ENCODE measurements at places on chromosomes 12 and 14.

- DNase-seq = no peak
Measured at GRCh38 chr14:23071921-23072539, 14.7 kb upstream of the CDH24 start.

DNA sequence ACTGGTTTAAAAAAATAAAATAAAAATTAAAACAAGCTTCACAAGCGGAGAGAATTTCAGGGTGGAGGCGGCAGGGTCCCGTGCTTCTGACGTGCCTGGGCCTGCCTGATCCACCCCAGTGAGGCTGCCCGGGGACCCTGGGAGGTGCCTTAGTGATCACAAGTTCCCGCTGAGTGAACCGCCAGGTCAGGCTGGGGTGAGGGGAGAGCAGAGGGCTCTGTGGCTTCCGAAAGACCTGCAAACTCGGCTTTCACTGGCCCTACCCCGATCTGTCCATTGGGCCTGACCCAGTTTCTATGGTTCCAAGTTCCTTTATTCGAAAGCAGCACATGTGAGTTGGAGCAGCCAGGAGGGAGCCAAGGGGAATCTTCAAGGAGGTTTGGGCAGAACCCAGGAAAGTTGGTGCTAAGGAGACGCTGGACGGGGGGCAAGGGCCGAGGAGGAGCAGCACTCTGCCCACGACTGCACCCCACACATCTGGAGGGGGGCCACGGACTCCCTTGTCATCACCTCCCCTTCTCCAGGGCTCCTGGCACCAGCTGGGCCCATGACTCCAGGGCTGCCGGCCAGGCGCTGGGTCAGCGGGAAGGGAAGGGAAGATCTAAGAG is 12.9 kb downstream of the MMP14 start:
- no peak for DNase-seq

DNA sequence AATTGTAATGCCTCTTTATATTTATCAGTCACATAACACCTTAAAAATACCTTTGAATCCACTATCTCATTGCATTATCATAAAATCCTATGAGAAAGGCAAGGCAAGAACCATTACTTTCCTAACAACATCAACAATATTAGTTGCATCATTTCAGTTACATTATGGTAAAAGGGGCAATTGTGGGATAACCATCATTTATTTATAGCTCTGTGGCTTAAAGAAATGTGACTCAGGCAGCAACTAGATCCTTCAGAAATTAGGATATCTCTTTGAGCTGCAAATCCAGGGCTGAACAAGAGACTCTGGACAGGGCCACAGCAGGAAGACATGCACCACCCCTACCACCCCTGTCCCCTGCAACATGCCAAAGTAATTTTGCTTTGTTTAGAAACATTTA is 36.4 kb downstream of the EPS8 start:
- no peak for DNase-seq

GRCh38 chr12:90925562-90925961 is 29.4 kb downstream of the CCER1 start:
- no peak for DNase-seq

DNA sequence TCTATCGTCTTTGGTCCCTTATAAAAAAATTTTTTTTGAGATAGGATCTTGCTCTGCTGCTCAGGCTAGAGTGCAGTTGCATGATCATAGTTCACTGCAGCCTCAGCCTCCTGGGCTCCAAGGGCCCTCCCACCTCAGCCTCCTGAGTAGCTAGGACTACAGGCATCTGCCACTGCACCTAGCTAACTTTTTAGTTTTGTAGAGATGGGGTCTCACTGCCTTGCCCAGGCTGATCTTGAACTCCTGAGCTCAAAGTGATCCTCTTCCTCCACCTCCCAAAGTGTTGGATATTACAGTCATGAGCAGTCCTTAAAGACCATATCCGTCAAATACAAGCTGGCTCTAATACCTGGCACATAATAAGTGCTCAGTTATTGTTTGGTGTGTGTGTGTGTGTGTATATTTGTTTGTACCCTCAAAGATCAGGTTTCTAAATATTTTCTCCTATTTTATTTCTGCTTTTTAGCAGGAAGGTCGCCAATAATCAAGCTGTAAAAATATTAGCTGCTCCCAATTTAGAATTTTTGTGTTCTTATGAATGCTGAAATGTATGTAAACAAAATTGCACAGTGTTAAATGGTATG is 30.5 kb downstream of the SRGAP1 start:
- no peak for DNase-seq

GRCh38 chr12:69575346-69575745 is 9.9 kb upstream of the CCT2 start:
- no peak for DNase-seq

DNA sequence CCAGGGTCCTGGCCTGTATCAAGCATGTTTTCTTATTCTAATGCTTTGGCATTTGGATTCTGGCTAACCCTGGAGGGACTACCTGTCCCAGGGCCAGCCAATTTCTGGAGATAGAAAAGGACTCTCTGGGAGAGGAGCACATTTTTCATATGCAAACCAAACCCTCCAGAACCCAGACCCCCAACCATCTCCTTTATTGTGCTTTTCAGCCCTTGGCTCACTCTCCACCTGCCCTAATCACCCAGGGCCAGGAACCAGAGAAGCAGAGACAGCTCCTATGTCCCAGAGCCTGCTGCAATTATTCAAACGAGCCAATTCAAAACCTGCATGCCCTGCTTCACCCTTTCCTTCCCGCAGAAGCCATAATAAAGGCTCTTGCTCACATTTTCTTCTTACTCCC is 23.8 kb downstream of the HSPB8 start:
- no peak for DNase-seq

DNA sequence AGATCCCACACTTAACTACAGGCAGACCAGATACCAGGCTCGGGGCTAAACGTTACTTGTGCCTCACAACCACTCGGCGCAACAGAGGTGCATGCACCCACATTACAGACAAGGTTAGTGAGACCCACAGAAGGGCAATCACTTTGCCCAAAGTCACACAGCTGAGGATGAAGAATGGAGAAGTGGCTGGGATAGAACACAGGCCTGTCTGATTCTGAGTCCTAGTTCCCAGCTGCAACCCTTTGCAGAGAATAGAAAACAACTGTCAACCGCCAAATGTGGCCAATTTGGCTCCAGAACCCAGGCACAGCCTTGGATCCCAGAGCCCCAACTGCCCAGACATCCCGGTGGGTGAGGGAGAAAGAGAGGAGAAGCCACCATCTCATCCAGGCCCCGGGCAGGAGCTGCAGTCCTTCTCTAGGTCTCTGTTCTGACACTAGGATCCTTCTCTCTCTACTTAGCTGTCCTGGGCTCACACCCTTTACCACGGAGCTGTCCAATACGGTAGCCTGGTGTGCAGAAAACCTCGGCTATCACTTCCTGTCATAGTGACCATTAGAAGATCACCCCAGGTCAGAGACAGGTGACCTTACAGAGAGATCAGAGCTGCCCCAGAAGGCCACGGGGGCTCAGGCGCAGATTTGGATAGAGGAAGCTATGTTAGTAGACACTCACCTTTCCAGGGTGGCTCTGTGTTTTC is 59.1 kb downstream of the FAM222A start:
- no peak for DNase-seq

GRCh38 chr12:76916170-76916540 is 37.3 kb upstream of the CSRP2 start:
- no peak for DNase-seq

- DNase-seq = no peak
Measured at GRCh38 chr14:104968153-104968527, 10.0 kb downstream of the AHNAK2 start.

DNA sequence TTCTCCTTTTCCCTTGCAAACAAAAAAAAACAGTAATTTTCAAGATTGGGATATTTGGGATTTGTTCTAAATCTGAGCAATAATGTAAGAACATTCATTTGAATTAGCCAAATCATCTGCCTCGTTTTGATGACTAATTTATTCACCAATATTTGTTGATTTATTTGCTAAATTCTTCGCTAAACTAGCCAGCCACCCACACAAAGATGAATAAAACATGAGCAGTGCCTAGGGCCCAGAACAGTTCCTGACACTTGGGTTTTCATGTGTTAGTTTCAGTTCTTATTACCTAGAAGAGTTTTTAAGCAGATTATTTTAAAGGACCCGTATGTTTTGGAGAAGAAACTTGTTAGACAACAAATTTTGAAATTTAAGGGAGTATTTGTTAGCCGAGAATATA is 1.4 kb downstream of the ETNK1 start:
- DNase-seq = no peak

- DNase-seq = peak; percentile 36
Measured at GRCh38 chr14:21978184-21978998, 304.8 kb upstream of the OR4E1 start.

DNA sequence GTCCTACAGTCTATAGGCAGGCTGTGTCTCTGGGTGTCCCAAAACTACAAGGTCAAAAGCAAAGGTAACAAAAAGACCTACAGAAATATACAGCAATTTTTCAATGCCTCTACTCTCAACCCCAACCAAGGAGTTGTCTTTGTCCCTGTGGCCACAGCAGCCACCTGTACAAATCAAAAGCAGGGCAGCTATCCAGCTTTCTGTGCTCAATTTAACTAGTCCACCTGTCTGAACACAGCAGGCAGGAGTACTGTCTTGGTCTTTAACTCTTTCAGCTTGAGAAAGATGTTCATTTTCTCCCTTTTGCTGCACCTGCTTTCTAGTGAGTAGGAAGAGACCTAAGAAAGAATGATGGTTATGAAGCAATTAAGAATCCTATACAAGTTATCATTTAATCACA is 19.7 kb downstream of the GDF11 start:
- DNase-seq = no peak

DNA sequence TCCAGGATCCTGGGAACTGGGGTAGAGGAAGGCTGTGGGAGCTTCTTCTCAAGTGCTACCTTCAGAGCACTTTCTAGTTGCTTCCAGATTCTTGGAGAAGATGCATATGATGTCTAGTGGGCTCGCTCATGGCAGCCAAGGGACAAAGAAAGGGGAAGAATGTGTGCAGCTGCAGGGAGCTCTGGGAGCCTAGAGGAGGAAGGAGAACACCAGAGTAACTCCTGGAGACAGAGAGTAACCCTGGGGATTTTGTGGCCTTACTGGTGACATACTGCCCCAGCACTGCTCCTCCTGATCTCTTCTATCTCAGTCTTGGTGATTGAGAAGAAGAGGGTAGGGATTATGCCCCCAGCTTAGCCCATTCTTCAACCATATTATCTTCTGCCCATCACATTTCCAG is 10.3 kb upstream of the SP7 start:
- no peak for DNase-seq

DNA sequence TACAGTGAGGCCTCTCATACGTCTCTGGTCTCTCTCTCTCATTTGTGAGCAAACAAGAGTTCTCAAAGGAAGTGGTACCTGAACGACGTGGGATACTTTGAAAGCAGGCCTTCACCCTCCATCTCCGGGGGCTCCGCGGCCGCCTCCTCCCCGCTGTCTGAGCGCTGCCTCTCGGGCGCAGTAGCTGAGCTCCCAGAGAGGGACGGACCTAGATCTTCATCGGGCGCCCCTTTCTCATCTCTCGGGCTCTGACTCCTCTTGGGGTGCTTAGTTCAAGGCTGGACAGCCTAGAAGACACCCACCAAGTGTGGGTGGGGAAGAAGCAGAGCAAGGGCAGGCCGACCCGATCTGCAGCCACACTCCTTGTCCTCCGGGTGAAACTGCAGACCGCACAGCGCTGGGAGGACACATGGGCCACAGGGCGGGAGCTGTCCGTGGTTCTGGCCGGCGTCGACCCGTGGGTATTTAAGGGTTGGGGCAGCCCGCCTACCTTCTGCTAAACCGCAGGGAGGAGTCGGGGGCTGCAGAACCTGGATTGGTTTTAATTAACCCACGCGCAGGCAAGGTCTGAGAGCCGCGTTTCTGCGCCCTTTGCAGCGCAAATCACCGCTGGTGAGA is 92.7 kb downstream of the PAH start:
- no peak for DNase-seq

DNA sequence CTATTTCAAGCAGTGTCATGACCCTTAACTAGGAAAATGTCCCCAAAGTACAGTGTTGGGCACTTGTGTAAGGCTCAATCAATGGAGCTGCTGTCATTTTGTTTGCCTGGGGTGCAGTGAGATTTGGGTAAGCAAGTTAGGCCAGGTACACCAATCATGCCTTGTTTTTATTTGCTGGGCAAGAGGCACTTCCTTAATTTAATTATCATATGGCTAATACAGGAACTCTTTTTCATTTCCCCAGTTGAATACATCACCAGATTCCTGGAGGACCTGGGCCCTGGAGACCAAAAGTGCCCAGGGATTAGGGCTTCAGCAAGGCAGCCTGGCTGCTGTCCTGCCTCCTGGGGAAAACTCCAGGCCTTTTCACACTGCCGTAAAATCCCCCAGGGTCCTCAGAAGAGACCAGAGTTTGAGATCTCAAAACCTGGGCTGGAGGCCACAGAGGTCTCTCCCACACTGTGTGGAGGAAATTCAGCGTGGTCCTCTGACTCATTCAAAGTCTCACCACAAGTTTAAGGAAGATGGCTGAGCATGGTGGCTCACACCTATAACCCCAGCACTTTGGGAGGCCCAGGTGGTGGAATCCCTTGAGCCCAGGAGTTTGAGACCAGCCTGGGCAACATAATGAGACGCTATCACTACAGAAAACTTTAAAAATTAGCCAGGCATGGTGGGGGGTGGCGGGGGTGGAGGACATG is 28.4 kb upstream of the FOXN3 start:
- DNase-seq = no peak

GRCh38 chr12:130832561-130833209 is 6.4 kb downstream of the STX2 start:
- no peak for DNase-seq

DNA sequence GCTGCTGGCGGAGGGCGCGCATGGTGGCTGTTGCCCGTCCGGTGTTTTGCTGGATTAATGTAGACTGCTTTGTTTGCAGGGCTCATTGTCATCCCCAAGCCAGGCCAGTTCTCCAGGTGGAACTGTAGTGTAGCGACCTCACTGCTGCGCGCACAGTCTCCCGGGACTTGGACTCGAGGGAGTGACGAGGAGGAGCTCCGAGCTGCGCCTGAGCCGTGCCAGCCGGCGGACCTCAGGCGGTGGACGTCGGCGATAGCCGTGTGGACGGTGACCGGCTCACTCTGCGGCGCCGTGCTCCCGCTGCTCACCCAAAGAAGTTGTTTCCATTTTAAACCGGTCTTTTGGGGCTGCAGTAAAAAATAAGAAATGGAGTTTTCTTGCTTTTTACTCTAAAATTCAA is 82.2 kb downstream of the MOK start:
- no peak for DNase-seq

GRCh38 chr14:102984336-102985102 is 62.1 kb downstream of the AMN start:
- DNase-seq = no peak

GRCh38 chr12:68175557-68176061 is 16.1 kb upstream of the IFNG start:
- DNase-seq = peak; percentile 35

- DNase-seq = no peak
Measured at GRCh38 chr14:55964821-55965220, 153.4 kb upstream of the PELI2 start.

- DNase-seq = no peak
Measured at GRCh38 chr12:110431957-110432587, 18.1 kb downstream of the ARPC3 start.

GRCh38 chr12:53418221-53418620 is 5.4 kb upstream of the AMHR2 start:
- DNase-seq = no peak

DNA sequence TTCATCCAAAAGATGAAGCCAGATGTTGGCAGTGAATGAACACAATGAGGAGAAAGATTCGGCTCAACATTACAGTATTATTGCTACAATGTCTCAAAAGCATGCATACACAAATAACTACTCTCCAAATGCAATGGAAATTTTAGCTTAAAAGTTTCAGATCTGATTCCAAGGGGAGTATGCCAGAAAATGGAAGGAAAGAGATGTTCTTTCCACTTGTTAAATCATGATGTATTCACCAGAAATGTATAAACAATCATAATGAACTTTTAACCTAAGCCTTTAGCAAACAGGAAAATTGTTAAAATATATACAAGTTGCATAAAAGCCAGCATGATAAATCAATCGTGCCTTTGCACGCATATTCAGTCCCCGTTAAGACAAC is 62.1 kb downstream of the SH2B3 start:
- no peak for DNase-seq
